NCI-H1694 (cell line): ENCODE measurements at places on chromosomes 3 and 15.

DNA sequence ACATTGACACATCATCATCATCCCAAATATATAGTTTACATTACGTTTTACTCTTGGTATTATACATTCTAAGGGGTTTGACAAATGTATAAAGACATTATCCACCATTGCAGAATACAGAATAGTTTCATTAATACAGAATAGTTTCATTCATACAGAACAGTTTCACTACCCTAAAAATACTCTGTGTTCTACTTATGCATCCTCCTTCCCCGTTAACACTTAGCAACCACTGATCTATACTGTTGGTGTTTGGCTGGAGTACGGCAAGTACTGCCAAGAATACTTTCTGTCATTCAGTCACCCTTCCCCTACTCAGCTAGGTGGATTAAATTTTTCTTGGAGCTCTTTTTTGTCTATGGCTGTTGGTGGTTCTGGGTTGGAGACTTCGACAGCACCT, 33.4 kb downstream of the LEKR1 start:
- no peak for DNase-seq

DNA sequence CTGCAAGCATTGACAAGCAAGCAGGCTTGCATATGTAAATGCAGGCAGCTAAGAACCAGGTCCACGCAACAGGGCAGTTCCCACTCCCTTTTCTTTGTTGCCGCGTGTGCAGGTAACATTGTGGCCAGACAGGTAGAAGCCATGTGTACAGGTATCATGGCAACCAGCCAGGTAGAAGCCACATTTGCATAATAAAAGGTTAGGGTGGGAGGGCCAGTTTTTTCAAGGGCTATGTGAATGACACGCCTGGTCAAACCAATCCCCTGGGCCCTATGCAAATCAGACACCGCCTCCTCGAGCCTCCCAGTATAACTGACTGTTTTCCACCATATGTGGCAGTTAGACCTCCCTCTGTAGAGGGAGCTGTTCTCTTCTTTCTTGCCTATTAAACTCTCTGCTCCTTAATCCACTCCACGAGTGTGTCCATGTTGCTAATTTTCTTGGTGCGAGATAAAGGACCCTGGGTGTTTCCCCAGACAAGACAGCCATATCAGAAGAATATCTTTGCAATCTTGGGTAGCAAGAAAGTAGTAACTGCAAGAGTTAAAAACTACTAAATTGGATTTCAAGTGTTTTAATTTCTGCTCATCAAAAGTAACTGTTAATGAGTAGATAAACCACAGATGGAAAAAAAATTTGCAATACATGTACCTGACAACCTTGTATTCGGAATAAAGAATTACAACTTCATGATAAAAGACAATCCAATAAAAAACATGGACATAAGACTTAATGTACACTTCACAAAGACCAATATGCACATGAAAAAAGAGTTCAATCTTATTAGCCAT, 21.8 kb downstream of the PCOLCE2 start:
- no peak for DNase-seq

GRCh38 chr3:14523792-14524191, 16.4 kb downstream of the GRIP2 start:
- no peak for DNase-seq

- DNase-seq = no peak
Measured at GRCh38 chr15:57036352-57036751, 117.9 kb downstream of the TCF12 start.

DNA sequence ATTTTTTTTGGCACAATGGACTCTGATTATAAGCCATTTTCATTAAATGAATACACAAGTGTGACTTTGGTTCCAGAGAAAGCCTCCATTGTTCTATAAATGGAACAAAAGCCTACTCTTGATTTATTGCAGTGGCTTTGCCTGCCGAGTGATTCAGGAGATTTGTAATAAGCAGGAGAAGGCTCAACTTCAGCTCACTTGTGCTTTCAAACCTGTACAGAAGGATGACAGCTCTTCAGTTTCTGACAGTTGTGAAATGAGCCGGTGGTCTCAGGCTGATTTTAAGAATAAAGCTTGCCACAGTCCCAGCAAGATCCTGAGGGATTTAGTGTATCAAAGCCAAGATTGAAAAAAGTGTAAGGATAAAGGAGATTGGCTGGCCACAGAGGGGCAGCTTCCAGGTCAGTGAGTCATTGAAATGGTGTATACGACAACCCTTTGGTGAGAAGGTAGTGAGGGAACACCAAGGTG, 438.8 kb upstream of the TGFBR2 start:
- DNase-seq = no peak

DNA sequence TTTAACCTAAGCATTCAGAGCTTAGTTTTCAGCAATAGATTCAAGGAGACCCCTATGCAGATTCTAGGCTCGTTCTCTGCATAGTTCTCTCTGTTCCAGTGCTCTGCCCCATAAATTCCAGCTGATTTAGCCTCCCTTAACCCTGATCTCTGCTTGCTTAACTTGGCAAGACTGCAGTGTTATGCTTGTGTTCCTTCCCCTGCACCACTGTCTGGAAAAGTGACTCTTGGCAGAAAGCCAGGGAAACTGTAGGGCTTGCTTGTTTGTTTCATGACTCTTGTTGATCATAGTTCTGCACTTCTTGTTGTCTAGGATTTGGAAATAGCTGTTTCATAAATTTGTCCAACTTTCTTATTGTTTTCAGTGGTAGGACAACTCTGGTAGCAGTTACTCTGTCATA, 40.1 kb downstream of the ANAPC13 start:
- DNase-seq = no peak

- no peak for DNase-seq
Measured at GRCh38 chr3:58536501-58537411, at the start of gene ACOX2. ACOX2 (minus strand) TSS chr3:58537190; CDS start chr3:58535106, 2,084 bp downstream.

GRCh38 chr3:38227989-38228388, 37.6 kb upstream of the SLC22A13 start:
- no peak for DNase-seq

- no peak for DNase-seq
Measured at GRCh38 chr3:195061756-195062655, 209.0 kb downstream of the XXYLT1 start.

DNA sequence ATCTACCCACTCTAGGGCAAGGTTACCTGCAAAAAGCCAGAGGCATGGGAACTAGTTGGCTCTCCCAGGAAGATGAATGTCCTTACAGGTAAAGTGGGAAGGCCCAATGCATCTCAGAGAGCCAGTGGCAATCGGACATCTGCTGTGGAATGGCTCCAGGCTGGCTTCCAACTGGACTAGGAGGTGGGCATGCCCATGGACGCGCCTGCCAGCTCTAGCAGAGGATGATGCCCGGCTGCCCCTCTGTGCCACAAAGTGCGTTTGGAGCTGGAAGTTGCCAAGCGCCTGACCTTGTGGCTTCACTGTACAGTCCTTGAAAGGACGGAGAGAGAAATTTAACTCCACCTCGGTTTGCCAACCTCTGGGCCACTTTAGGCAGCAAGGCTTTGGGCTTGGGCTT, 84.4 kb downstream of the NR2F2 start:
- DNase-seq = no peak

GRCh38 chr3:100151024-100151707, 36.9 kb upstream of the FILIP1L start:
- DNase-seq = no peak

DNA sequence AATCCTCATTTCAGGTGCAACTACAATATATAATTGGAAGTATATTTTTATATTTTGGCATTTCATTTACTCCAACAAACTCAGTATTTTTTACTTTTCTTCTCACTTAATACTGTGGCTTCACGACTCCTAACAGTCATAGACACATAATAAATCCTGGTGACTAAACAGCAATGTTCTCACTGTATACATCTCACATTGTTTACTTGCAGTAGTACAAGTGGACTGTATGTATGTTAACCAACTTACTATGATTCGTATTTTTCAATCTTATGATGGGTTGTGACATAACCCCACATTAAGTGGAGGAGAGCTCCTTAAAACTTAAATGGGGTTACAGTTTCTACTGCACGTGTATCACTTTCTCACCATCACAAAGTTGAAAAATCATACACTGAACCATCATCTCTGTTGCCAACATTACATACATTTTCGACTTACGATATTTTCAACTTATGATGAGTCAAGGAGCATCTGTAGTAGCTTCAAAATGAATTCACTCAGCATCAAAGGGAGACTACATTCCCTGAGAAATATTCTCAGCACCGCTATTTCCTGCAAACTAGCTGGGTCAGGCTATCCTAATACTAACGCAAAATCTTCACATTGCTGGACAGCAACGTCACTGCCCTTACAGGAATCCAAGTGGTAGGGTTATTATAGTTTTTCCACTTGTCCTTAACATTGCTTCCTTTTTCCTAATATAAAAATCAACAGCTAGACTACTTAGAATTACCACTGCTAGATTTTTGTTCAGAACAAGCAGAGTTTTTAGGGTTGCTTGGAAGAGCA, 7.3 kb downstream of the ADAM10 start:
- DNase-seq = no peak

- DNase-seq = no peak
Measured at GRCh38 chr3:185322101-185322719, 40.7 kb upstream of the MAP3K13 start.

- no peak for DNase-seq
Measured at GRCh38 chr3:149767720-149768119, 15.4 kb upstream of the COMMD2 start.

DNA sequence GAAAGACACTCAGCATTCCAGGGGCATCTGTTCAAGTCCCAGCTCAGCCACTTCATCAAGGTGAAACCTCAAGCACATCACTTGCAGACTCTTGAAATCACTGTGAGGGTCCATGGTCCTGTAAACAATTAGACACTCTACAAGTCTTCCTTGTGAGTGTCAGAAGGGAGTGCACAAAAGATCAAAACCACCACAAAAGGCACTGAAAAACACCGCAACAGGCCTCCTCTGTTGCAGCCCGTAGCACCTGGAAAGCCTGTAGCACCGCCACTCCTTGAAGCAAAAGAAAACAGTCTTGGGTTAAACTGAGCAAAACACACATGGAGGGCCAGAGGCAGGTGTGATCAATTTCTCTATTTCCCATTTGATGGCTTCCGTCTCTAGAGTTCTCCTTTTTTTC, 63.8 kb upstream of the SNRK start:
- DNase-seq = no peak

GRCh38 chr3:6821411-6821810, 39.5 kb upstream of the GRM7 start:
- no peak for DNase-seq
